Inflammatory macrophage (primary cell): ENCODE measurements at places on chromosomes 11 and 22.

DNA sequence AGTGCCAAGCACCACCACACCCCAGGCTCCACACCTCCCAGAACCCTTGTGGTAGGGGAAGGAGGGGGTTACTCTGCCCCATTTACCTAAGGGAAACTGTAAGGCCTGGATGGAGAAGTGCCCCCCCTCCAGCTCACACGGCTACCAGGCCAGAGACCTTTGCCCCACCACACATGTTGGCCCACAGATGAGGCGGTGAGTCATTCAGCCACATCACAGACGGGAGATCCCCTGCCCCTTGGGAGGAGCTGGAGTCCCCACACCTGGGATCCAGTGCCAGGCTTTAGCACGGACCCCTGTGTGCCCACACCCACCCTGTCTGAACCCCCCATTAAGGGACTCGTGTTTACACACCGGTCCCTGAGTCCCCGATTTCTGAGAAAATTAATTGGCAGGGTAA is 24.9 kb downstream of the CDKN1C start:
- DNase-seq = peak; percentile 28

DNA sequence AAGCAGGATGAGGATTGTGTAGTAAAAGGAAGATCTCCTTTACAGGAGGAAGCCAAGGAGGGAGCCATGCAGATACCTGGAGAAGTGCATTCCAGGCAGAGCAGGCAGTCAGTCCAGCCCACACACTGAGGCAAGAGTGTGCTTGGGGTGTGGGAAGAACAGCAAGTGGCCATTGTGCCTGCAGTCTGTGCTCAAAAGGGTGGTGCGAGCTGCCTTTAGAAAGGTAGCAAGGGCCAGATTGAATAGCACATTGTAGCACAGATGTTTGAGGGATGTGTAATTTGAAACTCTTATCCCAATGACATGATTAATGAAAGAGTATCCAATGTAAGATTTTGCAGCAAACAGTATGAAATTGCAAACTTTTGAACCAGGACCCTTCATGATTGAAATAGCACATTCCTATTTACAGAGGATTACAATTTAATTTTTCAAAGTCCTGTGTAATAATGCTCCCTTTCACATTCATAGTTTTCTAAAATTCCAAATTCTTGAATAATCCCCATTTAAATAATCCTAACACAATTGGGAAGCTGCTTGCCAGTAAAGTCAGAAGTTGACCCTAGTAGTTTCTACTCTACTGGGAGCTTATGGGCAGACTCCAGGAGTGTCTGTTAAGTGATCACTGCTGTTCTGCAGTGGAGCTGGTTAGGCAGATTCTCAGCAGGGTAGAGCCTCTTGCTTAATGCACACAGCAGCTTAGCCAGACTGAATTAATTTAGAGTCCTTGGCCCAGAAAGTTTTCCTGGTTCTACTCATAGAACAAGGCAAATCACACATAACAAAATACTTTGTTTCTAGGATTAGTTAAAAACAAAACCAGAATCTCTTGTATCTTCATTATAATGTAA is 78.1 kb downstream of the CYB5R2 start:
- DNase-seq = no peak

GRCh38 chr11:57323167-57323854 is 1.4 kb downstream of the TNKS1BP1 start:
- DNase-seq = no peak

DNA sequence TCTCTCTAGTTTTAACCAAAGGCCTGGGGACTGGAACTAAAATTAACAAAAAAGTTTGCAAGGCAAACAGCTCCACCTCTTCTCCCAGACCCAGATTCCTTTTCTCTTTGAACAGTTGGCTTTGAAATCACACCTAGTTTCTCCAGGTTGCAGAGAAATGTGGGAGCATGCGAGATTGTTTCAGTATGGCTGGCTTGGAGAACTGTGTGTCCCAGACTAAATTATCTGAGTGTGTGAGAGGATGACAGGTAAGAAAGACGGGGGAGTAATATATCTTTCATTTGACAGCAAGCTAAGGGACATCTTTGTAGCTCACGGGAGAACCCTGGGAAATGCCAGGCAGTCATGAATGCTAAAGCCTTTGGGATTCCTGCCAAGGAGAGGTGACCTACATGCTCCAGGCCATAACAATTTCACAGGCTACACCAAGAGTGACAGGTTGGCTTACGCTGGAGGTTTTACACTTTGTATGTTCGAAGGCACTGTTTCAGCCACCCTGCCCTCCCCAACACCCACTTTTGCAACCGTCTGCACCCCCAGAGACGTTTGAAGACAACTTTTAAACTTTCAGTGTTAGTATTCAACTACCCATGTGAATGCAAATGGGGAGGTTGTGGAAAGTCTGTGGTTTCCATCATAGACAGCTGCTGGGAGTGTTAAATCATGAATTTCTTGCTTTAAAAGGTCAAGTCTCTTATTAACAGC is 109.3 kb upstream of the SNX19 start:
- no peak for DNase-seq

DNA sequence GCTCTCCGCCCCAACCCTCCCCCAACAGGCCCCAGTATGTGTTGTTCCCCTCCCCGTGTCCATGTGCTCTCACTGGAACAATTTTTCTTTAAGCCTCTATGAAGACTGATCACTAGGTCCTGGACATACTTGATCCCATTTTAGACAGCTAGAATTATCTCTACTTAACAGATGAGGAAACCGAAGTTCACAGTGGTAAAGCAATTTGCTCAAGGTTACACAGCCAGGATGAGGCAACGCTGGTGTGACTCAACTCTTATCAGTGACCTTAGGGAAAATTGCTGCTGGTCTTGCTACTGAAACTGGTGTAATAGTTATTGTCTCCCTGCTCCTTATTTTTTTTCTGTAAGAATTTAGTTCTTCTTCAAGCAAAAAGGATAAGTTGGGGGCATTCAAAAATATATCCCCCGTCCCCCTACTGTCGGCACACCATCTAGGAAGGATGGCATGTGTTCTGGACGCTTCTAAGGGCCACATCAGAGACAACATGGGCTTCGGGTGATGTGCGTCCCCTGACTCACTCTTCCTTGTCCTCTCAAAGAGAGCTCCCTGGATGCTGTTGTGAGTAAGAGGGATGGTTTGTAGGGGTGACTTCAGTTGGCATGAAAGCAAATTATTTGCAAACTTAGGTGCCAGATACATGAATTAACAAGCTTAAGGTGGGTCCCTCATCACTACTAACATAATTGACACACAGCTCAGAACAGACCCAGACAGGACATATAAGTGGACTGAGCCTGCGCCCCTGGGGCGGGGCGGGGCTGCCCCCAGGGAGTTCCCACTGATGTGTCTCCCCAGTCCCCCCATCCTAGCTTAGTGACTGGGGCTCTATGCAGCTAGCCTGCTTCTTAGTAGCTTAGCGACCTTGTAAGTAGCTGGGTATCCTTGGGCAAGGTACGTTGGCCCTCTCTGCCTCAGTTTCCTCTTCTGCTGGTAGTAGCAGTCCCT is 23.6 kb upstream of the ALX4 start:
- DNase-seq = peak; percentile 31

- no peak for DNase-seq
Measured at GRCh38 chr11:130426837-130427341, 1.5 kb downstream of the ADAMTS8 start.

GRCh38 chr11:104925850-104926249 is 27.6 kb upstream of the CASP12 start:
- no peak for DNase-seq

DNA sequence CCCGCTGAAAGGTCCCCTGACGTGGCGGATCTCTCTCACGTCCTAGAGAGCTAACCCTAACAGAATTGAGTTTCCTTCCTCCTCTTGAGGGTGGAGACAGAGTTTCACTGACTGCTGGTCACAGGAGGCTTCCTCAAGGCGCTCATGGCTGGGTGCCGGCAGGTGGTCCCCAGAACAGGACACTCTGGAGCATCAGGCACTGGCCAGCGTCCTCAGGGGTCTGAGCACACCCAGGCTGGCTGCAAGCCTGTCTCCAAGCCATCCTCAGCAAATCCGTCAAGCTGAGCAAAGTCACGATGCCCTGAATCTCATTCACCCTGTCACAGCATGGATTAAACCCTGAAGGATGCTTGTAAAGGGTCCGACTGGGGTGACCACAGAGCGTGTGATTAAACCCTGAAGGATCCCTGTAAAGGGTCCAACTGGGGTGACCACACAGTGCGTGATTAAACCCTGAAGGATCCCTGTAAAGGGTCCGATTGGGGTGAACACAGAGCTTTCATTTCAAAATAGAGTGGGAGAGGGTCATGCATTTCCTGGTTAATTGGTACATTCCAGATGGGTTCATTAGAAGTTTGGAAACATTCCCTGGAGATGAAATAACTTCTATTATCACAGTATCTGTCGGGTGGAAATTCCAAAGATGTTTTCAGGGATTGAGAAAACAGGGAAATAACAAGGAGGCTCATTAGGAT is 473.0 kb downstream of the BRD1 start:
- DNase-seq = no peak

DNA sequence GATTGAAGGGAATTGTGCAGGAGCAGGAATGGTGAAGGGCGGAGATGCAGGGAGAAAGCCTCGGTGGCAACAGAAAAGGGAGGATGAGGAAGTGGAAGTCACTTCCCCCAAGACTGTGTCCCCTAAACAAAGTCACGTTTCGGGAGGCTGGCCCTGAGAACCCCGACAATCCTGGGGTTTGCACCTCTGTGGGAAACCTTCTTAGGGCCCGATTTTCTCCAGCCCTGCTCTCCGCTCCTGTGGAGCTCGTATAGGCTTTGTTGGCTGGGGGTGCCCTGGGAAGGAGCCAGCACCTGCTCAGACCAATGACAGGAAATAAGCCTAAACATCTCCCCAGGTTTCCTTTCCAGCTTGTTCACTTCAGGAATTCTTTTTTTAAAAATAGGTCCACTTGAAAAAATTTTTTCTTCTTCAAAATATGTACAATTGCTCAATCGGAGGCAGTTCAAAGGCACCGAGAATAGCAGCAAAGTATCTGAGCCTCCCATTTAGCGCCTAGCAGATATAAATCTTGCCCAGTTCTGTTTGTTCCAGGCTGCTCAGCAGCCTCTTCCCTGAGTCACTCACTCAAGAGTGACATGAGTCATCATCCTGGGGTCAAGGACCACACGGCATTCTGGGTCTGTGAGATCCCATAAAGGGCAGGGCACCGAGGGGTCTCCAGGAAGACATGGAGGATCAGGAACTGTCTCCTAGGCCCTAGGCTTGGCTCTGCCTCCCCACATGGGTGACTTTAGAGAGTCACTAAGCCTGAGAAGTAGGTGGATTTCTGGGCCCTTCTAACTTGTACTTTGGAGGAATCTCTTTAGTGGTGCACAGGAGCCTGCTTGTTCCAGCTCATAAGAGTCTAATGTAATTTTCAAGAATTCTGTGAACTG is 34.0 kb downstream of the IRAG1 start:
- peak; percentile 22 for DNase-seq

- peak; percentile 85 for DNase-seq
Measured at GRCh38 chr22:40007853-40008710, 13.3 kb downstream of the FAM83F start.

- DNase-seq = no peak
Measured at GRCh38 chr11:95680169-95680929, 109.2 kb downstream of the FAM76B start.

- peak; percentile 90 for DNase-seq
Measured at GRCh38 chr11:14894657-14895598, 2.9 kb upstream of the CYP2R1 start.

DNA sequence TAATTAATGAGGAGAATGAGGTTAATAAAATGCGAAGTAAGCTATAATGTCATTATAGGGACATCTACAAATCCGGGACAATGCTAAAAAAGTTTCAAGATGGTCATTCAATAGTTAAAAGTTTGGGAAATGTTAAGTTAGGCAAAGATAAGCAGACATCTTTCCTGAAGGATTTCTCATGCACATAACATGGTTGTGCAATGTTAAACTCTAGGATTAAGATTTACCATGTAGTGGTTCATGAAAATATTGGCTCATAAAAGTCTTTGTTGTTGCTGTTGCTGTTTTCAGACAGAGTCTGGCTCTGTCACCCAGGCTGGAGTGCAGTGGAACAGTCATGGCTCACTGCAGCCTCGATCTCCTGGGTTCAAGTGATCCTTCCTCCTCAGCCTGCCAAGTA is 751.5 kb upstream of the CCDC179 start:
- no peak for DNase-seq

GRCh38 chr11:20097319-20098221 is 62.7 kb downstream of the DBX1 start:
- no peak for DNase-seq

DNA sequence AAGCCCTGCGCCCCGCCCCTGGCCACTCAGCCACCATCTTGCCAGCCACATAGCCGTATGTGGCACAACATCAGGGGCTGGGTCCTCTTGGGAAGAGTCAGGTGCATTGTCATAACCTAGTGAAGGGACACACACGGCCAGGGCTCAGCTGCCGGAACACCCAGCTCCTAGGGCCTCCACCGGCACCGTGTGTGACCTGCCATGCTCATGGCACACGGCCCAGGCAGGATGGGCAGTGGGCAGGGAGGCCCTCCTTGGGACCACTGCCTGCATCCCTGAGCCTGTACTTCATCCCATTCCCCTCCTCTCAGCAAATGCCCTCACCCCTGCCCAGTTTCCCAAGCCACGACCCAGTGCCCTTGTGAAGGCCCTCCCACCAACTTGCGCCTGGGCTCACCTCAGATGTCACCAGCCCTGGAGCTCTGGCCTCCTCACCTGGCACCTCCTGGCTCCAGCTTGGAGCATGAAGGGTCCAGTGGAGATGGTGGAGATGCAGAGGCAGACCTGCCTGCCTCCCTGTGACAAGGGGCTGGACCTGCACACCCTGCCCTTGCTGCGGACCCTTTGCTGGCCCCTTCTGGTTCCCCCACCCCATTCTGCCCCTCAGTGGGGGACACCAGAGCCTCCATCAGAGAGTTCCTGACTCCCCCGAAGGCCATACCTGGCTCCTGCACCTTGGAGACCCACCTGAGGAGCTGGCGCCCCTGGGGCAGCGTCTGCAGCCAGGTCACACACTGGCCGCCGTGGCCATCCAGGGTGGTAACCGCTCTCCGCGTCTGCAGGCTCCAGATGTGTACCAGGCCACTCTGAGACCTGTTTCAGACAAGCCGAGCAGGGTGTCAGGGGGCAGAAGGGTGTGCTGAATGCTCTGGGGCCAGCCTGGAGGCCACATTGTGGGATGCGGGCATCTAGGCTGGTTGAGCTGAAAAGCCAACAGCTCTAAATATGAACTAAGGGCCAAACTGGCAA is 34.5 kb downstream of the GNB1L start:
- DNase-seq = no peak

- no peak for DNase-seq
Measured at GRCh38 chr11:62452261-62452660, 33.4 kb downstream of the SCGB1A1 start.

GRCh38 chr22:27642104-27642800 is 159.3 kb downstream of the MN1 start:
- no peak for DNase-seq

GRCh38 chr11:4983841-4984240 is 10.8 kb upstream of the OR51L1 start:
- DNase-seq = no peak

DNA sequence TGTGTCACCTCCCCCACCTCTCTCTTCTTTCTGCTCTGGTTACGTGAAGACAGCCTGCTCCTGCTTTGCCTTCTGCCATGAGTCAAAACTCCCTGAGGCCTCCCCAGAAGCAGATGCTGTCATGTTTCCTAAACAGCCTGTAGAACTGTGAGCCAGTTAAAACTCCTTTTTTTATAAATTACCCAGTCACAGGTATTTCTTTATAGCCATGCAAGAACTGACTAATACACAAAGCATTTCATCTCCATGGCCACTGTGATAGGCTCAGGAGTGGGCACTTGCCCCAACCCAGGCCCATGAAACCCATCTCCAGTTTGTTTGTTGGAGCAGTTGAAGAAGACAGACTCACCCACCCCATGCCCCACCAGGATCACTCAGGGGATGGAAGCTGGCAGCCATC is 253.3 kb upstream of the ISX start:
- DNase-seq = no peak
